ENCODE measurements at places on chromosomes 1 and 21. TPM values are rescaled to one million over a fixed set of nuclear protein-coding genes. Genes with fewer than 3 reads are reported as not detected.

FCRL5 gene
- total RNA-seq: 19.0 TPM

LRRC8C gene
- 4.3 TPM for total RNA-seq

GRCh38 chr1:72137656-72138055 lies 144.7 kb downstream of the NEGR1 start:
- no peak for DNase-seq

DNA sequence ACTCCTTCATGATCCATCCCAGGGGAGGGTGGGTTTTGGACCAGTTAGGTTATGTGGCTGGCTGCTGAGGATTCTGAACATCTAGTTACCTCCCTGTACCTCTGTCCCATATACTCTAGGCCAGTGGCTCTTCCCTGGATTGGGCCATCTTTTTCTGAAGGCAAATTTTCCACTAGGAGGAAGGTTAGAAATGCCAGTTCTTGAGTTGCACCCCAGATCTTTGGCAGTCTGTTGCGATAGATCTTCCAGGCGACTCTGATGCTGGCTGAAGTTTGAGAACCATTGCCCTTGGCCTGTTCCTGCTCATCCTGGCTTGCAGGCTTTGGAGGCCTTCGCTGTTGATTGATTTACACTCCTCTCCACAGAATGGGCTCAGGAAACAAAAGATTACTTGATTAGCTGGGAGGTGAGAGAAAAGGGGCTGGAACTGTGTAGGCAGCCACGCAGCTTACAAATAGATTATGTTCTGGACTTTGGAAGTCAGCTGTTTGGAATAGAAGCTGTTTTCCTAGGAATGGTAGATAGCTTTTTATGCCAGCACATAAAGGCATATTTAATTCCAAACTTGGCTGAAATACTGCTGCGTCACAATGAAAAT lies 110.1 kb downstream of the MRPS6 start:
- no peak for DNase-seq

DNA sequence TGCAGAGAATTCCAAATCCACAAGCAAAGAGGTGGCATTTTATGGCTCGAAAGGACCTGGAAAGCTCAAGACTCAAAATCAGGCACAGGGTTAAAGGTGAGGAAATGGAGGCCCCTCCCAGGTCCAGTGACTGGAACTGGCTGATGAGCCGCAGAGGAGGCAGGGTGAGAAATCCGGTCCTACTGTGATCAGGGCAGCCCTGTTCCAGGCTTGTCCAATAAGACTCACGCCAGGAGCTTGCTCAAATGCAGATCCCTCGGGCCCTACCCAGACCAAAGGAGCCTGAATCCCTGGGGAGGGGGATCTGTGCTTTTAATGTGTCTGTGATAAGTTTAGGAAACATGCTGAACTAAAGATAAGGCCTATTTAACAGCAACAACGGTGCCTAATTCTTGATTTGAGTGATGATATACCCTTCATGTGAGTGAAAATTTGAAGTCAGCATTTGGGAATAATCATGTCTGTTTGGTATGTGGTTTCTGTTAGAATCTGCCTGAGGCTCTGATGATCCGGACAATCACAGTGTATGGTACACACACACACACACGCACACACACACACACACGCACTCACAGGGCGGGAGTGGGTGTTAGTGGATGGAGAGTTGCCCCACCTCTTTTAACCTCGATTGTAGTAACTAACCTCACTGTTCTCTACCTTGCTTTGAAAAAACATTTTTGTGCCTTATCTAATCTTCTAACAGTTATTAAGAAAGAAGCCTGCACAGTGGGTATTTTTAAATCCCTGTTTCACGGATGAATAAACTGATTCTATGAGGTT lies 54.1 kb upstream of the LYST start:
- DNase-seq: no peak

CACHD1 gene
- total RNA-seq: 3.3 TPM

DNA sequence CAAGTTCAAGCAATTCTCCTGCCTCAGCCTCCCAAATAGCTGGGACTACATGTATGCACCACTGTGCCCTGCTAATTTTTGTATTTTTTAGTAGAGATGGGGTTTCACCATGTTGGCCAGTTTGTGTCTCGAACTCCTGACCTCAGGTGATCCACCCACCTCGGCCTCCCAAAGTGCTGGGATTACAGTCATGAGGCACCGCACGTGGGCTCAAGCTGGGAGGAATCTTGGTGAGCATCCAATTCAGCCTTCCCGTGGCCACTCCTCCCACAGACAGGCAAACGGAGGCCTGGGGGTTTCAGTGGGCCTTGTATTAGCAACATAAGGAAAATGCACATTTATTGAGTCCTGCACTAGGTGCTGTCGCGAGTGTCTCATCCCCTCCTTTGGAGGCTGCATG lies 24.5 kb upstream of the VWA5B1 start:
- DNase-seq: no peak

DNA sequence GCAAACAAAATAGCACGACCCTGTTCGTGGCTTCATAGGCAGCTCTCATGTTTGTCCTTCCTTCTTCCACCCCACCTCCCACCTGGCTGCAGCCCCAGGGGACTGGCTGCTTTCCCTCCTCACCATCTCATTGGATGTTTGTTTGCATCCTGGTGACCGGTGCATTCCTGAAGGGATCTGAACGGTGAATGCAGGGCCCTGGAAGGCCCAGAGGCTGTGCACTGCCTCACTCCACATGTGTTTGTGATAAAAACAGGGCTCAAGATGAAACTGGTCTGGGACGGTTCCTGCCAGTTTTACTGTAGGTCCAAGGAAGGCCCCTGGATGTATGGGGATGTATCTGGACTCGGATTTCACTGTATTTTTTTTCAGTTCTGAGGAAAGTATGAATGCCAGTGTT lies 42.8 kb downstream of the CNN3 start:
- no peak for DNase-seq

SAMD13 gene
- total RNA-seq: 3.5 TPM

PADI1 gene
- total RNA-seq: not detected

GPR157 gene
- total RNA-seq: 208 TPM

Measured in Peyer's patch (tissue), 4 donors.